ENCODE measurements at places on chromosomes 6 and 20. TPM values are rescaled to one million over a fixed set of nuclear protein-coding genes. Genes with fewer than 3 reads are reported as not detected.

The PFDN4 gene
- total RNA-seq, result 75.8 TPM

GRCh38 chr6:27558028-27558724, 85.3 kb upstream of the ZNF184 start:
- peaks cover 9% of the 10 kb centered on the region for H3K4me1 ChIP-seq
- DNase-seq, result no peak
- no peak overlapping the region for H3K4me3 ChIP-seq
- peaks cover 62% of the 10 kb centered on the region for H3K27me3 ChIP-seq
- no peak overlapping the region for H3K27ac ChIP-seq
- H3K36me3 ChIP-seq, result peaks cover 1% of the 10 kb centered on the region

GRCh38 chr6:20954315-20954714, 420.1 kb downstream of the CDKAL1 start:
- H3K4me1 ChIP-seq, result no peaks in the 10 kb centered on the region
- DNase-seq, result no peak
- H3K36me3 ChIP-seq, result peaks cover 12% of the 10 kb centered on the region
- no peaks in the 10 kb centered on the region for H3K27me3 ChIP-seq

DNA sequence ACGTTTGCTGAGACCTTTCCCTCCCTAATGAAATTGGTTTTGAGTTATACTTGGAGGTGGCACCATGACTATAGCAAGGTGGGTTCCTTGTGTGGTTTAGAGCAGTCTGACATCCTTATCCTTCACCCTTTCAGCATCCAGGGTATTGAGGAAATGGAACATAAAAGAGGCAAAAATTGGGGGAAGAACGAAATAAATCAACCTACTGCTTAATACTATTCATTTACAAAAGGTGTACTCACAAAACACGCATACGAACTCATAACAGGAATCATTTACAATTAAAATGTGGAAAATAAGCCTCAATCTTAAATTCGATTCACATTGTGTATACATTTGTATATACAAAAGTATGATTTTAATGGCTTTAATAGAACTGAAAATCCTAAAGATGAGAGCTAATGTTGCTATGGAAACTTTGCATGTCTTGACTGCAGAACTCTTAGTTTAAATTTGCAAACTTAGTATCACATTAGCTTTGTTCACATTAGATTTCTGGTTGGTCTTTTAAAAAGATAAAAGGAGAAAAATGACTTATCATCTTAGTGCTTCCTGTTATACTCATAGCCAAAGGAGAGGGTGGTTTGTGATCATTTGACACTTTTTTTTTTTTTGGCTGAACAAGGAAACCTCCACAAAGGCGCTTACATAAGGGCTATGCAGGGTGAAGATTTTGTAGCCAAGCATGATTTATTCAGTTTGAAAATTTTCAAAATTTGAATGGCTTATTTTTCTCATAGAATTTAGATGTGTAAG, 76.1 kb upstream of the ATXN1 start:
- no peak overlapping the region for H3K4me3 ChIP-seq
- peak overlapping the region; percentile 18 for H3K27ac ChIP-seq
- H3K36me3 ChIP-seq, result no peaks in the 10 kb centered on the region
- H3K27me3 ChIP-seq, result peaks cover 8% of the 10 kb centered on the region
- peaks cover 25% of the 10 kb centered on the region for H3K4me1 ChIP-seq
